Stimulated activated CD8-positive, alpha-beta memory T cell treated with anti-CD3 and anti-CD28 coated beads, Interleukin-4, amount 100 ng/mL, for 4 hours (primary cell): ENCODE measurements at places on chromosomes 13 and 19.
A peak's percentile ranks its signal among the peaks of the same experiment; 100 is the strongest.

GRCh38 chr13:78426183-78426582 is 177.2 kb downstream of the POU4F1 start:
- no peak for DNase-seq

DNA sequence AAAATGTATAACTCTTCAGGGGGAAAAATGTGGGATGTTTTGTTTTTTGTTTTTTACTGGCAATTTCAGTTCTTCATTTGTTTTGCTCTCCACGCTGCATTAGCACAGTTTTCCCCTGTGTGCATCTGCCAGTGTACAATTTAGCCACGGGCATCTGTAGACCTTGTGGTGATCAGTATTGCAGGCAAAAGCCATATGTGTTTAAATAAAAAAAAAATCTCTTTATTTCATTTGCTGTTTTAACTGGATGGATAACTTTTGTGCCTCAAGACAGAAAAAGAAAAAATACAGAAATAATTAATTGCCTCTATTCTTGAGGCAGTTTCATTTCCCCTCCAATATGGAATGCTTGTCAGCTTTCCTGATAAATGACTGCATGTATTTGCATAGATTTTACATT is 7.9 kb upstream of the MAB21L1 start:
- no peak for DNase-seq

DNA sequence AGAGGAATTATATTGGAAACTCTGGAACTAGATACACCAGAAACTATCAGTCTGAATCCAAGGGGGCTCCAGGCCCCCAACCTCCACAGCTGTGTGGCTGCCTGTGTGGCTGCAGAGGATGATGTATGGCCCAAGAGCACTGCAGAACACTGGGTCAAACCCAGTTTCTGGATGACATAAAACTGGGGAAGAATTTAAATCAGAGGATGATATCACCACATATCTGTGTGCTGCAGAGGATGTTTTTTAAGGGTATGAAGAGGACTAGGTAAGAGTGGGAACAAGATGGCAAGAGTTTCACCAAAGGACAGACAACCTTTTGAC is 226.4 kb downstream of the SUCLA2 start:
- no peak for DNase-seq

DNA sequence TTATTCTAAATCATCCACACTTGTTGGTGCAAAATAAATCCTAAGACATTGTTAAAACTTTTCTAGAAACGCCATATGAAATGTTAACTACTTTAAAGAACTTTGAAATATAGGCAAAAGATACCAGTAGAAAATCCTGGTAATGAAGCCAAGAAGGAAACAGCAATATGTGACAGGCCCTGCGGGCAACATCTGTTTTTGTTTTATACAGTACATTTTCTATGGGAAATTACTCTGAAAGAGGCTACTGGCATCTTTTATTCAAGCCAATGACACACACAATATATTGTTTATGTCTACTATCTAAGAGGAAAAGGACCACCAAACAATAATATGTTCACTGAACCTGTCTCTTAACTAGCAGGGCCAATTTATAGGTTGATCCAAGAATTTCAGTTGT is 829.7 kb downstream of the PCDH17 start:
- no peak for DNase-seq

DNA sequence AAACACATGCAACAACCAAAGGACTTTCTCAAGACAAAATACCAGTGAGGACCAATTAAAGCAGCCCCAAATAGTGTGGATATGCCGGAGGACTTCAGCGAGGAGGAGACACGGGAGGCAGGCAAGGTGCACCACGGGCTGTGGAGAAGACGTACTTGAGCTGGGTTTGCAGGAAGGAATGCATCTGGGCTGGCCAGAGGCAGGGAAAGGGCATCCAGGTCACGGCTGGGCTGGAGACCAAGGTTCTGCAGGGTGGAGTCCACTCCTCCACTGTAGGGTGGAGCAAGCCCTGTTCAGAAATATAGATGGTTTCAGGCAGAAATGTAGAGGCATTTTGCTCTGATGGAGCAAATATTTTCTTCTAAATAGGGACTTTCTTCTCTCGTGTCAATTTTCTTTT is 36.6 kb upstream of the MEDAG start:
- DNase-seq: no peak

GRCh38 chr19:45505151-45505995 is 1.9 kb upstream of the VASP start:
- DNase-seq: no peak

- no peak for DNase-seq
Measured at GRCh38 chr19:41401483-41401882, 3.9 kb downstream of the BCKDHA start.

DNA sequence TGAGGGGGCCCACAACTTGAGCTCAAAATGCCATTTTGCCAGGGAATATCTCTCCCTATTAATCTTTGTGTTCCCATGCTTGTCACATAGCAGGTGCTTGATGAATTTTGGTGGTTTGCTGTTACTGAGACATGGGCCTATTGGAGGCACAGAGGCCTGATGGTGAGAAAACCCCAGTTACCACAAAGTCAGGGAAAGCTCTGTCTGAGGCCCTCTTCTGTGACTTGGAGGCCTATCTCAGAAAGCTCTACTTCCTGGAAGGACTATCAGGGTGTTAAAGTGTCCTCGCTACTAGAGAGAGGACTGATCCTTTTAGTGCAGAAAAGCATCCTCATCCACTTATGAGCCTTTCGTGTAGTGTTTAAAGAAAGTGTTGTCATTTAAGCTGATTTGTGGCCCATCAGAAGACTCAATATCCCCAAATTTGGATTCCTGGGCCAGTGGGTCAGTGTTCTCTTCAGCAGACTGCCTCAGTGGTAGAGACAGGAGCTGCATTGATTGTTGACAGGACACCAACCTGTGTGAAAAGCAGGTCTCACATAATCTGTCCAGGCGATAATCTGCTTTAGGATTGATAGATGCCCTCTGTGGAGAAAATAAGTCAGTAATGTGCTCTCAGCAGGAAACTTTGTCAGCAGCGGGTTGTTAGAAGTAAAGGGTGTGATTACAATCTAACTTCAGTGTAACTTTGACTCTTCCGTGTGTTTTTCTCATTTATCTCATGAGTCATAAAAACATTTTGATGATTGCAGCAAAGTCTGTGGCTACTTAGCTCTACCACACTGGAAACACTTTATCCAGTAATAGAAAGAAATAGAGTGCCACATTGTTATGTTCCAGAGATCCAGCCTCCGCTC is 121.0 kb downstream of the AKAP11 start:
- DNase-seq: no peak

DNA sequence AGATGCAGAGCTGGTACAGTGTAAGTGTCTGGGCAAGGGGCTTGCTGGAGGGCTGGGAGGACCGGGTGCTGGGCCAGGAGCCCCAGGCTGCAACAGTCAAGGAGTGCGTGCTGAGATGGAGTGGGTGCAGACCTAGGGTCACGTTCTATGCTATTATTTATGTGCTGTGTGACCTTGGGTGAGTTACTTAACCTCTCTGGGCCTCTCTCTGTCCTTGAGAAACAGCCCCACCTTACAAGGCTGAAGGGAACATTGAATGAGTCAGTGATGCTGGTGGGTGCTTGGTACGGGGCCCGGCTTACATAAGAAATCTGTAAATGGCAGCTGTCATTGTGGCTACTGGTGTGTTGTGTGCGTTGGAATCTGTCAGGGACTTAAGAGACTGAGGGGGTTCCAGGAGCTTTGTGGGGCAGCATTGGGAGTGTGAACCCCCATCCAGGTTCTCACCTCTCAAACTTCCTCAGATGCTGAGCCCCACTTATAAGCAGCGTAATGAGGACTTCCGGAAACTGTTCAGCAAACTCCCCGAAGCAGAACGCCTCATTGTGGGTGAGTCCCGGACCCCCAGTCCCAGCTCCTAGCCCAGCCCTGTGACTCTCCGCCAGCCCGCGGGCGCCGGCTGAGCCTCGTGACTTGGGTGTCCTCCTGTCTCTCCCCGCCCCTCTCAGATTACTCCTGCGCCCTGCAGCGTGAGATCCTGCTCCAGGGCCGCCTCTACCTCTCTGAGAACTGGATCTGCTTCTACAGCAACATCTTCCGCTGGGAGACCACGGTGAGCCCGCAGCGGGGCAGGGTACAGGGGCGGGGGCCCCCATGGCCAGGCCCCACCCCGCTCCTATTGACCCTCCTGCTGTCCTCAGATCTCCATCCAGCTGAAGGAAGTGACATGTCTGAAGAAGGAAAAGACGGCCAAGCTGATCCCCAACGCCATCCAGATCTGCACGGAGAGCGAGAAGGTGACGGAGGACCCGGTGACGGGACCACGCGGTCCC is 9.6 kb downstream of the GRAMD1A start:
- DNase-seq: no peak

- DNase-seq: no peak
Measured at GRCh38 chr19:13262450-13262849, 112.2 kb downstream of the IER2 start.

GRCh38 chr19:55958356-55958755 is 10.7 kb downstream of the NLRP8 start:
- DNase-seq: no peak

- DNase-seq: no peak
Measured at GRCh38 chr13:71522941-71523526, 344.0 kb downstream of the DACH1 start.

DNA sequence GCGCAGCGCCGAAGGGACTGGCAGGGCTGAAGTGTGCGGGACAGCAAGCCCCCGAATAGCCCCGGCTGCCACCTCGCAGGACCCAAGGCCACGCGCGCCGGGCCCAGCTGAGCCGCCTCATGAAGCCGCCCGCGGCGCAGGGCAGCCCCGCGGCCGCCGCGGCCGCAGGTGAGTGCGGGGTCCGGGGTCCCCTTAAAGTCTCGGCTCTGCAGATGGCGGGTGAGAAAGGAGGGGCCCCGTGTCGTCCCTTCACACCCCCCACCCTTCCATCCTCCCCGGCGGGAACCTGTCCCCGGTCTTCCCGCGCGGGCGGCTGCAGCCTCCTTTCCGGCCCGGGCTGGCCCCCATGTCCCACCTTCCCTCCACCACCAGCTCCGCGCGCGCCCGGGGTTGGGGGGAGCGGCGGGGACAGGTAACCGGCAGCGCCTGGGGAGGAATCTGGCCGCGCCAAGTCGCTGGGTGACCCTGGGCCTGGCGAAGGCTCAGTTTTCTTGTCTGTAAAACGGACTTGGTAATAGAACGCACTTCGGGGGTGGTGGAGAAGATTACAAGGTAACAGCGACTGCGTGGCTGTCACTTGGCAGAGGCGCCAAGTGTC is 338 bp downstream of the RGCC start:
- DNase-seq: no peak

- no peak for DNase-seq
Measured at GRCh38 chr13:107770541-107770940, 444.8 kb downstream of the LIG4 start.

DNA sequence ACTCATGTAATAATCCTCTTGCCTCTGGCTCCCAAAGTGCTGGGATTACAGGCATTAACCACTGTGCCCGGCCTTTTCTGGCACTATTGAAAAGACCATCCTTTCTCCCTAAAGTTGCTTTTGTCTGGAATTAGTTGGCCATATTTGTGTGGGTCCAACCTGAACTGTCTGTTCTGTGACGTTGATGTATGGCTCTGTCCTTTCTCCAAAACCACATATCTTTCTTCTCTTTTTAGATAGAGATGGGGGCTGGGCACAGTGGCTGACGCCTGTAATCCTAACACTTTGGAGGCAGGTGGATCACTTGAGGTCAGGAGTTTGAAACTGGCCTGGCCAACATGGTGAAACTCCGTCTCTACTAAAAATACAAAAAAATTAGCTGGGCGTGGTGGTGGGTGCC is 17.9 kb downstream of the DNM2 start:
- no peak for DNase-seq

DNA sequence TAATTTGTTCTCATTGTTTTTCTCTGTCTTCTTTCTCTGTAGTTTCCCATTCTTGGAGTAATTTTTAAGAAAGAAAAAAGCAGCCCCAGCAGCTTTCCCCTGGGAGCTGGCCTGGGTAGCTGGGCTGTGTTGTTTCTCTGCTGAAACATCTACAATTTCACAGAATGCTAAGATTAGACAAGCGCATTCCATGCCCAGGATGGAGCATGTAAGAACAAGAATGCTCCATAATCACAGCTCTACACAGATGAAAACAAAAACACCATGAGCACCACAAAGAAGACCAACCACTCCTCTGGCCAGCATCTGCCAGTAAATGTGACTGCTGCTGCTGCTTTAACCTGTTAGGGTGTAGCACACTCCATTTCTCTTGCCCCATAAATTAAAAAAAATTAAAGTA is 239.2 kb upstream of the SLITRK1 start:
- DNase-seq: no peak

DNA sequence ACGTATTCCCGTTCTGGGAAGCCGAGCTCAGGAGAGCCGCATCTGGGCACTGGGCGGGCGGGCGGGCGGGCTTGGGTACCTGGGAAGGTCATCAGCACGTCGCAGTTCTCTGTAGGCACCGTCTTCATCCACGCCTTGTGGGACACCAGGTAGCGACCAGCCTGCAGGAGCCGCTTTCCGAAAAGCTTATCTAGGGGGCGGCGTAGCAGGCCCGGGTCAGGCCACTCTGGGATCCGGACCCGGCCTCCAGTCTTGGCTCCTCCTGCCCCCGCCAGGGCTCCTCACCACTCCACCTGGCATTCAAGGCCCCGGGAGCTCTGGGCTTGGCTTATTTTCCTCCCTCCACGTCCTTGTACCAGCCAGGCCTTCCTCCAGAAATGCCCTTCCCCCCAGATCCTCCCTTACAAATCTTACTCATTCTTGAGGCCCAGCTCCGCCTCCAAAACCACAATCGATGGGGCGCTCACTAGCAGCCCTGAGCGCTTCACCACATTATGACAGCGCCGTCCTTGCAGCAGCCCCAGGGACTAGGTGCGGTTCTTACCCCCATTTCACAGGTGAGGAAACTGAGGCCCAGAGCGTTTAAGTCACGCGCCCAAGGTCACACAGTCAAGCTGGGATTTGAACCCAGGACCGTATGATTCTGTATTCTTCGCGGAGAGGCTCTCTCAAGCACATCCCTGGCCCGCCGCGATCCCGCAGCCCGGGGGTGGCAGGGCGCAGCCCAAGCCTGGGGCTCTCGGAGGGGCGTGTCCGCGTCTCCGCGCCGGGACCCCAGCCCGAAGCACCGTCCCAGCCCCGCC is 843 bp downstream of the ANO8 start:
- peak; percentile 46 for DNase-seq

DNA sequence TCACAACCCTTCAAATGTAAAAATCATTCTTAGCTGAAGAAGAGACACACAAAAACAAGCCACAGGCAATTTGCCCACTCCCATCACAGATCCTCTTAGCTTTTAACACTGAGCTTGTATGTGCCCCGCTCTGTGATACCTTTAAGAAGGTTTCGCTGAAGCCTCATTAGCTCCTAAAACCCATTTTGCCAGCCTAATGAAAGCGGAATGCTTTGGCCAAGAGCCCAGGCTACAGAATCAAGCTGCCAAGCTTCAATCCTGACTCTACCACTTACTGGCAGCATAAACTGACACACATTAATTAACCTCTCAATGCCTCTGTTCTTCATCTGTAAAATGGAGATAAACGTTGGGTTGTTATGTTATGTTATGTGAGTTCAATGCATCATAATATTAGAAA is 10.5 kb downstream of the ZNF112 start:
- no peak for DNase-seq
